Esophagus muscularis mucosa (tissue), 4 donors: ENCODE measurements at places on chromosomes 7 and 10. TPM values are rescaled to one million over a fixed set of nuclear protein-coding genes. Genes with fewer than 3 reads are reported as not detected.

GLI3 gene
- total RNA-seq = 12.1 TPM

ITIH5 gene
- total RNA-seq = 68.1 TPM

CALHM1 gene
- not detected for total RNA-seq

LIPF gene
- not detected for total RNA-seq

PPP1R9A gene
- total RNA-seq = 23.7 TPM

C1GALT1 gene
- 6.7 TPM for total RNA-seq

GIMAP7 gene
- 19.5 TPM for total RNA-seq

CRHR2 gene
- total RNA-seq = not detected

OR2A1 gene
- 0.26 TPM for total RNA-seq

RPP30 gene
- total RNA-seq = 25.0 TPM

BICC1 gene
- total RNA-seq = 24.9 TPM

CAMK1D gene
- 12.9 TPM for total RNA-seq
